ENCODE measurements at places on chromosomes 2 and 18.

- DNase-seq: no peak
Observed at GRCh38 chr2:216084547-216084946, 2.8 kb downstream of the TMEM169 start.

DNA sequence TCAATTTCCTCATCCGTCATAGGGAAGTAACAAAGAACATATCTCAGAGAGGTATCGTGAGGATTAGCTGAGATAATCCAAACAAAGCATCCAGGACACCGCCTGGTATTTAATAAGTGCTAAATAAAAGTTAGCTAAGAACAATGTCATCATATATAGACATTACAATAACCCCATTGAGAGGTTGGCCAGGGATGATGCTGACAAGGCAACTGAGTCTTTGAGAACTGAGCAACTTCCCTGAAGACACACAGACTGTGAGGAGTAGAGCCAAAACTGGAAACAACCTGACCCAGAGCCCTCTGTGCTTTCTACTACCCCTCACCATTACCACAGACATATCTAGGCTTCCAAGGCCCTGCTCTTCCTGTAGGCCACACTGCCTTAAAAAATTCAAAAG lies 1.6 kb upstream of the DCTN1 start:
- no peak for DNase-seq

GRCh38 chr2:10326151-10326616 lies 23.5 kb downstream of the HPCAL1 start:
- DNase-seq: no peak

DNA sequence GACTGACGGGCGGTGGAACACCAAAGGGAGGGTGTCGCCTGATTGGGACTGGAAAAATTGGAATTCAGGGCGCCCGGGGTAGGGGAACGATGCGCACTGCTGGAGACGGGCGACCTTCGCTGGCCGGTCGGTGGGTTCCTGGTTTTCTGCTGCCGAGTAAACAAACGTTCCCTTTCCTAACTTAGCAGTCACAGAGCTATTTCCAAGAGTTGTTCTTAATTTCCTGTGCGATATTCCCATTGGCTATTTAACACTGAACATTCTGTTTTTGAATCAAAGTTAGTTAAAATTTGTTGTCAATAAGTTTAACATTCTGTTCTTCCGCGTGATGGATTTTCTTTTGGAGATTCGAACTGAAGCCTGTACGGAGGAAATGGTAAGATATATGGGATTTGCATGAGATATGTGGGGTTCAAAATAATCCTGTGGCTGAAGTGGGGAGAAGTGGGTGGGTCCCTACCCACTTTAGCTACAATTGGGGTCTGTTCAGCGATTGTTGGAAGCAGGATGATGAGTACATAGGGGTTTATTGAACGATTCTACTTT lies 862 bp downstream of the C18orf54 start:
- no peak for DNase-seq

DNA sequence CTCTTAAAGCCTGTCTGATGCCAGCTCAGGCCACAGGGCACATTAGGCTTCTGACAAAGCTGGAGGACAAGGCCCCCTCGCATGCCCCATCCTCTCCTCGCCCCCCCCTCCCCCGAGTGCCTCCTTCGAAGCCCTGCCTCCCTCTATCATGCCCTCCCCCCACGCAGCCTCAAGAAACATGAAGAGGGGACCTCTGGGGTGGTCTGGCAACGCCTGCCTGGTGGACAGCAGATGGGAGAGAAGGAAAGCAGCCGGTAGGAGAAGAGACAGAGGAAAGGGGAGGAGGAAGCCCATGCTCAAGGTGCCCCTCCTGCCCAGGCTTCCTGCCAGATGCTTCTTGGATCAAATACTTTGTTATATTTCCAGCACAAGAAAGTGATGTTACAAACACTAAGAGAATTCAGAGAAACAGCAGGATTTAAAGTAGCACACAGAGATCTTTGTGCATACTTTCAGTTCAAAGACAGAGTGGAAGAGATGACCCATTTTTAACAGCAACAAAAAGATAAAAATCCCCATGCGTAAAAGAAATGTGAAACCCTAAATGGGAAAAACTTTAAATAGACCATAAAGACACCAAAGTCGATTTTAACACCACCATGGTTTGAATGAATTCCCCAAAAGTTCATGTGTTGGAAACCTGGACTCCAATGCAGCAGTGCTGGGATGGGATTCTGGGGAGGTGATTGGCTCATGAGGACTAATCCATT lies 19.0 kb downstream of the BOK start:
- no peak for DNase-seq

GRCh38 chr2:233387225-233387624 lies 32.9 kb downstream of the DGKD start:
- no peak for DNase-seq

DNA sequence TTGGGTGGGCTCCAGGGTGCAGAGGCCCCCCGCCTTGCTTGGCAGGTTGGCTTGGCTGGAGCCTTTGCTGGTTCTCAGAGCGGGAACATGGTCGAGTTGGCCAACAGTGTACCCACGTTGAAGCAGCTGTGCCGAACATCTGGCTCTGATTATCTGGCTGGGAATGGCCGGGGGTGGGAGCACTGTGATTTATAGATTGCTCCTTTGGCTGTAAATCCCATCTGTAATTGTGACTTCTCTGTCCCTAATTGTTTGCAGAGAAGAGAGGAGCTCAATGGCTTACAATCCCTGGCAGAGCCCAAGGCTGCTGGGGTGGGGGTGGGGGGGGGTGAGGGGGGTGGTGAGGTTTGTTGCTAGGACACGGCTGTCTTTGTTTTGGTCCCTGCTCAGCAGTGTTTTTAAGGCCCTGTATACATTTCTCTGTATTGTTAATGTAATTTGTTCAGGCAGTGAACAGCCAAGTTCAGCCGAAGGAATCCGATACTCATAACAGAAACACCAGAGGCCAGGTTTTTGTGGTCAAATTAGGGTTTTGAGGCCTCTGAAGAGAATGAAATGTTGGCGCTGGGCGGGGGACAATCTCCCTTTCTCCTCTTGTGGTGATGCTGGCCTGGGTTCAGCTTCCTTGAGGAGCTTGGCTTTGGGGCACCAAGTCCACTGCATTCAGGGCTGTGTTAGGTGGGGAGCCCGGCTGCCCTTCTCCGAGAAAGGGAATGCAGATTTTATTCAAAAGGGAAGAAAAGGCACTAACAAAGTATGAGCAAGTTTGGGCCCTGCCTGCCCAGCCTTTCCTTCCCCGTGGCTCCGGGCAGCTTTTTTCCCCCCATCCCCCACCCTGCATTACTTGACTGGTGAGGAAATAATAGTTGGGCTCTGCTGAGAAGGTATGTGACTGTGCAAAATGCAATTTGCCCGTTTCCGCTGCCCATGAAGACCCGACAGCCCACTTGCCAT lies 82.5 kb downstream of the TCF7L1 start:
- no peak for DNase-seq

GRCh38 chr2:10575609-10576280 lies 114.0 kb downstream of the NOL10 start:
- DNase-seq: no peak

DNA sequence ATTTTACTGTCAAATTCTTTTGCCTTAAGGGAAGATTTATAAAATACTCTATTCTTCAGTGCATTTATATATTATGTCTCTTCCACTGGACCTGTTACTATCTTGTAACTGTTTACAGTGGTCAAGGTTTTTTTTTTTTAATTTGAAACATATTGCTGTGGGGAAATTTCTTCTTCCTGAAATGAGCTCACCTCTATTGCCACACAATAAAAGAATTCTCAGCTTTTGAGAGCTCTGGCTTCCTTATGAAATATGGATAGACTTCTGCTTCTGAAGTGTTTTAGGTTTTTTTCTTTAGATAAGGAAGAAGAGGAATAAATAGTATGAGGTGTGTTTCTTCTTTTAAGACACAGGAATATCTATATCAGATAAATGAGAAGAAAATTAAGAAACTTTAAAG lies 7.7 kb downstream of the VRK2 start:
- DNase-seq: no peak

DNA sequence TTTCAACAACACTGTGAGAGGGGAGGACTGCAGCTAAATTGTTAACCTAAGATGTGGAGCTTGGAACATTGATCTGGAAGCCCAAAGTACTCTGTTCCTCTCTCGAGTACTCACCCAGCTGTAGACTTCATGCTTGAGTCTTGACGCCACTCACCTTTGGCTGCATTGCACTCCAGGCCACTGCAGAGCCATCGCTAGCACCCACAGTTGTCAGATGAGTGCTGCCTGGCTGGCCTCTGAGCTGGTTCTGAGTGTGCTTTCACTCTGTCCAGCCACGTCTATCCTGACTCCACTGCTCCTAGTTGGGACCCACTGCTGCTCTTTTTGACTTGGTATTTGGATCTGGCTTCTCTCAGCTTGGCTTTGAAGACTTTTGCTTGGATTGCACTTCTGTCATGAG lies 552.1 kb downstream of the DCDC2C start:
- DNase-seq: no peak

- DNase-seq: no peak
Observed at GRCh38 chr2:173254659-173255058, 100.0 kb upstream of the CDCA7 start.

DNA sequence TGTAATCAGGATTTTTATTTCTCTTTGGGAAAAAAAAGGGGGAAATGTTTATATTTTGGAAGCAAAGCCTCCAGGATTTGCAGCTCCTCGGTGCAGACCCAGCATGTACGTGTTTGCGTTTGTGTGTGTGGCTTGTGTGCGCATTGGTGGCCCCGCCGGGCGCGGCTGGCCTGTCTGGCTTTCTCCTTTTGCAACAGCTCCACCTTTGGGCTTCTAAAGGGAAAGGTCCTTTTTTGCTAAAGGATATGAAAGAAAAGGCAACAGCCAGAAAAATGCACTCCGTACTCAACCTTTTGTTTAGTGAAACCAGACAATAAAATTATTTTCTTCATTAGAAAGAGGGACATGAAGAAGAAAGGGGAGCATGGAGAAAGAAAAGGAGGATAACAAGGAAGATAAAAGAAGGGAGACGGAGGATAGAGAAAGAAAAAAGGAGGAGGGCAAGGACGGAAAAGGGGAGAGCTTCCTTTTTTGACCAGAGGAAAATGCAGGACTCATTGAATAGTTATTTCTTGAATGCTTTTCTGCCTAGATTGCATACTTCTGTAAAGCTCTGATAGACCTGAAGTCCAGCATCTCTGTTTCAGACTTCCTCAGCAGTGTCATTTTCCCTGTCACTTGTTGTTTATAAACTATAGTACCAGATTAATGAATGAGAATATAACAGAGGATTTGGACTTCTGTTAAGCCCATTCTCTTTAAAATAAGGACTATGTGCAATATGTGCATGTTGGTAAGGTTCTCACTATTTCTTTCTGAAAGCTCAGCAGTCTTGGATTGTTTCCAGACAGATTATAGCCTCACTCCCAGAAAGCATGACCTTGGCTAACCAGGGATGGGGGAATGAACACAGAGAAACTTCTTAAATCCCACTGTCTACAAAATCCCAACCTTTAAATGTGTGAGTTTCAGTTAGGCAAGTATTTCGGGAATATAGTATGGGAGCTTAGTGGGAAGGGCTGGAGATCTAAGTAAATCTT lies 563.1 kb upstream of the PIK3C3 start:
- no peak for DNase-seq

- DNase-seq: no peak
Observed at GRCh38 chr2:215680605-215681598, 245.0 kb upstream of the FN1 start.

GRCh38 chr2:237289139-237289538 lies 124.8 kb downstream of the COL6A3 start:
- no peak for DNase-seq

DNA sequence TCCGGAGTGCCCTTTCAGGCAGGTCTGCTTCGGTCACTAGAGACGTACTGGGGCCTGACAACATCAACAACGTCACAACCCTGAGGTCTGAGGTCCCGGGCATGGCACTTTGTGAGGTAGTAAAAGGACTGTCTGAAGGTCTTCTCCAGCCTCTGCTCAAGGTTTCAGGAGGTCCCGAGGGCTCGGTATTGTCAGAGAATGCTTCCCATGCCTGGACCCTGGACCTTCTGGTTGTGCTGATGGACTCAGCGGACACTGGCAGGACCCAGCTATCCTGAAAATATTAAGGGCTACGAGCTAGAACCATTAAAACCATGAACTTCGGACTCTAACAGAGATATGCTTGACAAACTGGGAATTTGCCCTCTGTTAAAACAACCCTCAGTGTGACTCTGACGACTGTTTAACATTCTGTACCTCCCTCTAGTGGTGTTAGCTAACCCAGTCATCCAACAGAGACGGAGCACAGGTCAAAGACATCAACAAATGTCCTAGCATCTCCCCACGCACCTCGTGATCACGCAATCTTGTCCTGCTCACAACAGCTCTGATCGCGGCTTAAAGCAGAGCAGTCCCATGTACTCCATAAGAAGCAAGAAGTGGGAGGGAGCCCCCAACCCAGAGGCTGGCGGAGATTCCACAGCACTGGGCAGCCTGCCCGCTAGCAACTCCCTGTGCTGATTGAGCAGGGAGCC lies 96.5 kb downstream of the CCDC93 start:
- no peak for DNase-seq

- DNase-seq: no peak
Observed at GRCh38 chr2:236210536-236210935, 42.4 kb upstream of the GBX2 start.

- no peak for DNase-seq
Observed at GRCh38 chr2:118577202-118577601, 270.2 kb downstream of the EN1 start.

GRCh38 chr2:237791977-237792727 lies 6.4 kb upstream of the RBM44 start:
- DNase-seq: no peak

- DNase-seq: no peak
Observed at GRCh38 chr2:176892676-176893226, 319.8 kb upstream of the HNRNPA3 start.

- DNase-seq: no peak
Observed at GRCh38 chr18:75262511-75262910, 51.9 kb downstream of the TSHZ1 start.

DNA sequence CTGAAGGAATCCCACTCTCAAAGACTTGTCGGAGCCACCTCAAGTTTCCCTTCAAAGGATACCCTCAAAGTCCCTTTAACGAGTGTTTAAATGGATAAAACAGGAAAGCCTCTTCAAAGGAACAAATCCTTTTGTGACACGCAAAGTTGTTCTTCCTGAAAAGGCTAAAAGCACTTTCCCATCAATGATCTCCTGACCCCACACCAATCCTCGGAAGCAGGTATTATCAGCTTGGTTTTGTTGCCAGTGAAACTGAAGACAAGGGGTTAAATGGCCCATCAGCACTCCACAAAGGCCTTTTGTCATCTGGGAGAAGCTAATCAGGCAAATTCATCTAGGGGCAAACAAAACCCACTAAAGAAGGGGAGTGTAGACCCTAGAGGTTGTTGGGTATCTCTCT lies 418.0 kb upstream of the ID2 start:
- DNase-seq: no peak

DNA sequence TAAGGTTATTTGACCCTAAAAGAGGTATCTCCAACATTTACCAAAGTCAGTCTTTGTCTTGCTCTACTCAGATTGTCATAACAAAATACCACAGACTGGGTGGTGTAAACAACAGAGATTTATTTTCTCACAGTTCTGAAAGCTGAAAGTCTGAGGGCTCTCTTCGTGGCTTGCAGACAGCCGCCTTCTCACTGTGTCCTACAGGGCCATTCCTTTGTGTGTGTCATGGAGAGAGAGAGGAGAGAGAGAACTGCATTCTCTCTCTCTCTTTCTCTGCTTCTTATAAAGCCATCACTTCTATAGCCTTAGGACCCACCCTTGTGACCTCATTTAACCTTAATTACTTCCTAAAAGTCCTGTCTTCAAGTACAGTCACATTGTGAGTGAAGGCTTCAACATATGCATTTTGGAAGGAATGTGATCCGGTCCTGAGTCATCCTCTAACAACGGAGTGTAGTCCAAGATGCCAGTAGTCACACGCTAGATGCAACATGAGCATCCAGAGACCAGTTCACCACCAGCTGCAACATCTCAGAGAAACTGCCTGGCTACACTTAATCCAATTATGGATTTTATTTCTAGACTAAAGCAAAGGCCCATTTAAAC lies 130.2 kb downstream of the CD226 start:
- no peak for DNase-seq

Measured in activated CD4-positive, alpha-beta T cell treated with anti-CD3 and anti-CD28 coated beads for 24 hours (primary cell).